Large intestine (tissue), 12 donors: ENCODE measurements at places on chromosomes 12 and 14.
A peak's percentile ranks its signal among the peaks of the same experiment; 100 is the strongest.

DNA sequence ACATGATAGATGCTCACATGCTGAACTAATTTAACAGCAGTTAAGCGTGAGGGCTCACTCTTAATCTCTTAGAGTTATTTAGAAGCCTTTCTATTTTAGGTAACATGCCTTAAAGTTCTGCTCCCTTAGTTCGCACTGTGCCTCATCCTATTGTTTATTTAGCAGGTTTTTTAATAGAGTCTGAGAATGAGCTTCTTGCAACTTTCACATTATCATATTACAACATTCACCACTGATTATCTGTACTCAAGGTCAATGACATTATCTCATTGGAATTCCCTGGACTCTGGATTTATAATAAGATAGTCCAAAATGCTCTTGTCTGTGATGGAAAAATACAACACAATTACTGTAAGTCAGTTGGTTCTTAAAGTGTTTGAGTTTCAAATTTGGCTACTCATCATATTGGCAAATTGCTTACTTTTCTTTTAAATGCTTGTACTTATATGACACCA lies 183.6 kb upstream of the SLC38A2 start:
- no peaks in the 10 kb centered on the region for H3K36me3 ChIP-seq
- peak overlapping the region; percentile 24 for H3K27ac ChIP-seq
- H3K27me3 ChIP-seq = no peaks in the 10 kb centered on the region
- no peak for DNase-seq
- H3K4me3 ChIP-seq = no peak overlapping the region

DNA sequence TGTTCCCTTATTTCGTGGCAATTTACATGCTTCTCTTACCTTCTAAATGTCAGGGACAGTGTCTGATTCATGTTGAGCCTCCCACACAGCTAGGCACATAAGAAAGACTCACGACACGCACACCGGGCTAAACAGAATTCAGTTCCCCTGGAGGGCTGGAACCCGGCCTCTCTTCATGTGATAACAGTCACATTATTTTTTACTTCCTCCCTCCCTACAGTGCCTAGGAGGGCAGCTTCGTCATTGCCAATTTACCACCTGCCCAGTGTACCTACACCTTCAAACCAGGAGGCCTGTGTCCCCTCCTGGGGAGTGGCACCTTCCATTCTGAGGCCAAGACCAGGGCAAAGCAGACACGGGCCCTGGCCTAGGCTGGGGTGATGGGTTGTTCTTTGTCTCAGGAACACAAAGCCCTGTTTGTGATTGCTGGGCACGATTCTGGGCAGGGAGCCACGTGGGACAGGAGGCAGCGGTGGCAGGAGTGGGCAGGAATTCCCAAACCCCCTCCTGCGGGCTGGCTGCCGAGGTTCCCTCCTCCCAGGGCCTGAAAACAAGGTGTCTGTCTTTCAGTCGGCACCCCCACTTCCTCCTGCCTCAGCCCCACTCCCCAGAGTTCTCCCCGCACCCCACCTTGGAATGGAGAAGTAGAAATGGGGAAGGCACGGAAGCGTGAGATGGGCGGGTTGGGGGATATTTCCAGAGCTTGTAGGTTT lies 6.8 kb upstream of the RASAL1 start:
- no peaks in the 10 kb centered on the region for H3K36me3 ChIP-seq
- H3K4me1 ChIP-seq = no peaks in the 10 kb centered on the region
- DNase-seq = no peak
- no peaks in the 10 kb centered on the region for H3K27me3 ChIP-seq
- H3K4me3 ChIP-seq = no peak overlapping the region

- peaks cover 31% of the 10 kb centered on the region for H3K27me3 ChIP-seq
- H3K4me1 ChIP-seq = no peaks in the 10 kb centered on the region
- no peak for DNase-seq
- no peaks in the 10 kb centered on the region for H3K36me3 ChIP-seq
Observed at GRCh38 chr14:97028382-97028781, 231.2 kb downstream of the VRK1 start.

DNA sequence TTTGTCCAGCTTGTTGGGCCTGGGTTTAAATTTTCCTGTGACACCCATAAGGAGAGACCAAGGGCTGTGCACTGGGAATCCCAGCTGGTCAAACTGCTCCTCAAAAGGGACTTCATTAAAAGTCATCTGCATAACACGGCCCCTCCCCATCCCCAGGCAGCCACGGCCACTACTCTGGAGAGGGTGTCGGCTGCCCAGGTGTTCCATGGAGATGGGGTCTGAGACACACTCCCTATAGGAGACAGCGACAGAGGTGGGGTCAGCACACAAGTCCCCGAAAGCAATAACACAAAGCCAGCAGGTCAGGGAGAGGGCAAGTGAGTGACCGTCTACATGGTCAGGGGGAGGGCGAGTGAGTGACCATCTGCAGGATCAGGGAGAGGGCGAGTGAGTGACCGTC lies 75.6 kb upstream of the BCL11B start:
- H3K4me3 ChIP-seq = no peak overlapping the region
- H3K4me1 ChIP-seq = no peaks in the 10 kb centered on the region

GRCh38 chr12:28107679-28108078 lies 82.6 kb upstream of the CCDC91 start:
- no peak overlapping the region for H3K27ac ChIP-seq
- H3K4me3 ChIP-seq = no peak overlapping the region
- no peaks in the 10 kb centered on the region for H3K36me3 ChIP-seq

DNA sequence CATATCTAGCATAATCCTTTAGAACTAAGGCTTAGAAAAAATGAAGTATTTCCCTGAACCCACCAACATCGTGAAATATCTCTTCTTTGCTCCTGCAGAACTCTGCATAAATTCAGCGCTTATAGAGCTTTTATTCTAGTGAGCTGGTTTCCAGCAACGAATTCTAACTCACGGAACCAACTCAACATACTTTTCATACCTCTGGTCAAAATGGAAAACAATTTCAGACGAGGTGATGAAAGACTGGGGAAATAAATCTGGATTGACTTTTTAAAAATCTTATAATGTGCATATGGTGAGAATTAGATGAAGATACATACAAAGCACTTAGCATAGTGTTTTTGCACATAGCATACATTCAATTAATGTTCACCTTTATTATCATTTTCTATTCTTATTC lies 62.6 kb upstream of the BBS10 start:
- no peak overlapping the region for H3K4me3 ChIP-seq
- no peaks in the 10 kb centered on the region for H3K27me3 ChIP-seq
- DNase-seq = no peak
- no peak overlapping the region for H3K27ac ChIP-seq
- H3K4me1 ChIP-seq = no peaks in the 10 kb centered on the region

DNA sequence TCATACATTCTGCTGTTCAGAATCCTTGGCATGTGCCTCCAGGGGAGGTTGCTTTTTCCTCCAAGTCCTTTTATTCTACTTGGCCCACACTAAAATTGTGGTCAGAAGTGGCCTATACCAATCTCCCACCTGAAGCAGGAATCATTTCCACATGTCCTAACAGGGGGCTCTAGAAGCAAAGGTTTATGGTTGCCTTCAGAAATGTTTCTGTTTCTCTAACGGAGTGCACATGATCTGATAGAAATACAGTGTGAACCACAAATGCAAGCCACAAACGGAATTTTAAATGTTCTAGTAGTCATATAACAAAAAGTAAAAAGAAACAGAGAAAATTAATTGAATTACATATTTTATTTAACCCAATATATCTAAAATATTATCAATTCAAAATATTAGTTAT lies 4.0 kb downstream of the PTGER2 start:
- no peak overlapping the region for H3K4me3 ChIP-seq
- no peaks in the 10 kb centered on the region for H3K36me3 ChIP-seq
- no peak overlapping the region for H3K27ac ChIP-seq

DNA sequence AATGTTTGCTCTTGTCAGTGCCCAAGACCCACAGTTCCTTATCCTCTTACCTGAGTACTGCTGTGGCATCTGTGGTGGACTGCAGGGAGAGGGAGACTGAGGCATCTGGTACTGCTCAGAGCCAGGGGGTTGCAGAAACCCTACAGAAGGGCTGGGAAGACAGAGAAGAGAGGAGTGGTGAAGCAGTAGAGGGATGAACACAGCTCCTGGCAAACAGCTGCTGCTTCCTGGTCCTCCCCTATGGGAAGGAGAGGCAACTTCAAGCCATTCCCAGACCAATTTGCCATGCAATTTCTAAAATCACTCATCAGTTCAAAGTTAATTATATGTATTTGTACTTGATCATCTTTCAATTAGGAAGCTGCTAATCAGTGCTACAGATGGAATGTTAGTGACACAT lies 15.7 kb upstream of the STAC3 start:
- H3K27me3 ChIP-seq = no peaks in the 10 kb centered on the region
- no peak overlapping the region for H3K4me3 ChIP-seq
- H3K27ac ChIP-seq = no peak overlapping the region
- H3K4me1 ChIP-seq = no peaks in the 10 kb centered on the region
- no peak for DNase-seq
- peaks cover 63% of the 10 kb centered on the region for H3K36me3 ChIP-seq

- no peak for DNase-seq
- no peaks in the 10 kb centered on the region for H3K27me3 ChIP-seq
- H3K4me1 ChIP-seq = peaks cover 64% of the 10 kb centered on the region
- no peak overlapping the region for H3K27ac ChIP-seq
- H3K36me3 ChIP-seq = no peaks in the 10 kb centered on the region
Observed at GRCh38 chr14:68681256-68682011, 111.4 kb downstream of the ZFP36L1 start.

- H3K4me1 ChIP-seq = peaks cover 4% of the 10 kb centered on the region
- no peaks in the 10 kb centered on the region for H3K36me3 ChIP-seq
- H3K27me3 ChIP-seq = peaks cover 49% of the 10 kb centered on the region
Observed at GRCh38 chr12:4856596-4856995, 53.1 kb upstream of the KCNA1 start.

DNA sequence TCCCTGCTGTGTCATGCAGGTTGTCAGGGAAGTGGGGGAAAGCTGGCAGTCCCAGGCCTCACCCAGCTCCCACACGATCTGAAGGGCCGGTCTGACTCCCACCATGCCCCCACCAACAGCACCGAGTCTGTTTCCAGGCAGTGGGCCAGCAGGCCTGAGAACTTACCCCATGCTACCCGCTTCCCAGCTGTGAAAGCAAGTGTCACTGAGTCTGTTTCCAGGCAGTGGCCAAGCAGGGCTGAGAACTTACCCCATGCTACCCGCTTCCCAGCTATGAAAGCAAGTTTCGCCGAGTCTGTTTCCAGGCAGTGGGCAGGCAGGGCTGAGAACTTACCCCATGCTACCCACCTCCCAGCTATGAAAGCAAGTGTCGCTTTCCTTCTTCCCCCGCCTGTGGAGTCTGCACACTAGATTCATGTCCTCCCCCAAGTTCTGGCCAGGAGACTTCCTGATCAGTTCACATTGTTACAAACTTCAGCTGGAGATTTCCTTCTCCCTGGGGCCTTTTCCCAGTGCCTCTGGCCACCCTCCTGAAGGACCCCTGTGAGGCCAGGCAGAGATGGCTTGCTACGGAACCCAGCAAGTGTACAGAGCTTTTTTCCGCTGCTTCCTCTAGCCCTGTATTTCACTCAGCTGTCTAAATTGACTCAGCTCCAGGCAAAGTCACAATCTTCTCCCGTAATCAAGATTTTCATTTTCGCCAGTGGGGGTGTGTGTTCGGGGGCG lies 435.4 kb downstream of the TMTC2 start:
- no peak overlapping the region for H3K4me3 ChIP-seq
- no peaks in the 10 kb centered on the region for H3K4me1 ChIP-seq
- H3K27me3 ChIP-seq = no peaks in the 10 kb centered on the region
- no peak for DNase-seq
- H3K36me3 ChIP-seq = no peaks in the 10 kb centered on the region

DNA sequence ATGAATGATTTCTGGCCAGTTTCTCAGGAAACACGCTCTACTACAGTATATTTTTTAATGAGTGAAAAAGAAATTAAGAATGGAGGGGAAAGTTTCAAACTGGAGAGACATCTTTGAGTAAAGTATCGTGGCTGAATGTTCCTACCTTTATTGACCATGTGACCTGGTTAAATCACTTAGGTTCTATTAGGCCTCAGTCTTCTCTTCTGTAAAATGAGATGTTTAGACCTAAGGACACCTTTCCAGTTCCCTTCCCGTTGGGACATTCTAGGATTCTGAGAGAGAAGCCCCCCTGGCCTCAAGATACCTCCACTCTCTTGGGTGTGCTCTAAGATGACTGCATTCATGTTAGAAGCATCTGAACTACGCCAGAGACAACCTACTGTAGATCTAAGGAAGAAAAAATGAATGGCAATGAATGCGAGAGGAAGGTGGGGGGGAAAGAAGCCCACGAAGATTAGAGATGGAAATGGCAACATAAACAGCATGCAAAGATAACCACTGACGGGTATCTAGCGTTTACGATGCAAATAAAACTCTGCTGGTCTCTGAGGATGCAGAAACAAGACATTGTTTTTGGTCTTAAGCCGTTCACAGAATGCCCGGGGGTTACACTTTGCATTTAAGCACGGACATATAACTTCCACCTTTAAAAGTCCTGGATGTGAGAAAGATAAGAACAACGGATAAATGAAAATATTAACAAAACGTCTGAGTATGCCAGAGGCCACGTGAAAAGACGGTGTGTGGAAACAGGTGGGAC lies 599 bp upstream of the CPSF6 start:
- H3K4me3 ChIP-seq = peak overlapping the region; percentile 92
- H3K27me3 ChIP-seq = no peaks in the 10 kb centered on the region
- no peak for DNase-seq
- H3K36me3 ChIP-seq = no peaks in the 10 kb centered on the region
- H3K27ac ChIP-seq = peak overlapping the region; percentile 88
- H3K4me1 ChIP-seq = peaks cover 4% of the 10 kb centered on the region

DNA sequence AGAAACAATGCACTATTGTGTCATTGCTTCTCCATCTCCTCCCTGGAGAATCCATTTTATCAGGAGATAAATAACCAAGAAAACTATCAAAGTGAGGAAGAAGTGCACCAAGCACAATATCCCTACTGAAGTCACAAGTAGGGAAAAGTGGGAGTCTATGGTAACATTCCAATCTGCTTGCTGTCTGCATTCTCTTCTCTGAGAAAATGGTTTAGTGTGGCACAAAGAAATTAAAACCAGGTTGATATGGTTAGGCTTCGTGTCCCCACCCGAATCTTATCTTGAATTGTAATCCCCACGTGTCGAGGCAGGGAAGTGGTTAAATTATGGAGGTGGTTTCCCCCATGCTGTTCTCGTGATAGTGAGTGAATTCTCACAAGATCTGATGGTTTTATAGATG lies 209.7 kb downstream of the PRKD1 start:
- no peak overlapping the region for H3K27ac ChIP-seq

GRCh38 chr12:47268501-47269454 lies 189.0 kb upstream of the AMIGO2 start:
- DNase-seq = no peak
- H3K4me1 ChIP-seq = no peaks in the 10 kb centered on the region
- H3K4me3 ChIP-seq = no peak overlapping the region
- no peak overlapping the region for H3K27ac ChIP-seq
- no peaks in the 10 kb centered on the region for H3K27me3 ChIP-seq

- no peaks in the 10 kb centered on the region for H3K27me3 ChIP-seq
- H3K4me1 ChIP-seq = no peaks in the 10 kb centered on the region
- no peaks in the 10 kb centered on the region for H3K36me3 ChIP-seq
- no peak overlapping the region for H3K4me3 ChIP-seq
- H3K27ac ChIP-seq = no peak overlapping the region
- DNase-seq = no peak
Observed at GRCh38 chr12:87928031-87928430, 101.2 kb downstream of the C12orf50 start.

GRCh38 chr12:51070004-51070403 lies 13.4 kb downstream of the CSRNP2 start:
- no peak overlapping the region for H3K4me3 ChIP-seq
- no peaks in the 10 kb centered on the region for H3K27me3 ChIP-seq
- peak; percentile 73 for DNase-seq
- peak overlapping the region; percentile 20 for H3K27ac ChIP-seq
- peaks cover 52% of the 10 kb centered on the region for H3K36me3 ChIP-seq
- no peaks in the 10 kb centered on the region for H3K4me1 ChIP-seq

- no peaks in the 10 kb centered on the region for H3K36me3 ChIP-seq
- peaks cover 16% of the 10 kb centered on the region for H3K4me1 ChIP-seq
- H3K4me3 ChIP-seq = no peak overlapping the region
- no peak for DNase-seq
- H3K27ac ChIP-seq = peak overlapping the region; percentile 47
- no peaks in the 10 kb centered on the region for H3K27me3 ChIP-seq
Observed at GRCh38 chr14:73142216-73142615, 5.9 kb downstream of the PSEN1 start.
